Retinal pigment epithelial cell (primary cell): ENCODE measurements at places on chromosomes 12 and 14.

DNA sequence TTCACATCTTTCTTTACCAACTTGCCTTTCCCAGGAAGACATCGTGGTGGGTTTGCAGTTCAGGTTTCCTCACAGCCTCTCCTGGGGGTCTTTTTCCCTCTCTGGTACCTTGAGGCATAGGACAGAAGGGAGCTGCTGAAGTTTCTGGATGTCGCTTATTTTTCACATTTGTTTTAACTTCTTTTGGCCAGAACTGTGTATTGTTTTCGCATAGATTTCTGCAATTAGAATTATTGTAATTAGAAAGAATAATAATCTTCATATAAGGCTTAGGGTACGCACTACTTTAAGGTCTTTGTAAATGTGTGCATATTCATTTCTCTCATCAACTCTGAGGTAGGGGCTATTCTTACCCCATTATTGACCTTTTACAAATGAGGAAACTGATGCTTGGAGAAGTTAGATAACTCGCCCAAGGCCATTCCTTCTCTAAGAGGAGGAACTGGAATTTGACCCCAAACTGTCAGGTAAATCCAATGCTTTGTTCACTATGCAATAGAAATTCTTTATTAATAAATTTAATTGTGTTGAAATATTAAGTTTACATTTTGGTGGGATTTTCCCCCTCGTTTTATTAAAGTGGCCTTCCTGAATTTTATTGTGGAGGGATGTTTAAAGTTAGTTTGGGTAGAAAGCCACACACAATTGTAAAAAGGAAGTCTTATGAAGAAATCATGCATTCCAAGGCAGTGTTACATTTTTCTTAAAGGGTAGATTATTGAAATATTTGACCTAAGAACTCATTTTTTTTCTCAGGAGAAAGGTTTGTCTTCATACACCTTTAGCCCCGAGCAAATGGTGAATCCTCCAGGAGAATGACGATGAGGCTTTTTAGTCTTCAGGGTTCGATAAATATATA lies 12.1 kb upstream of the SLC38A2 start:
- DNase-seq: no peak

DNA sequence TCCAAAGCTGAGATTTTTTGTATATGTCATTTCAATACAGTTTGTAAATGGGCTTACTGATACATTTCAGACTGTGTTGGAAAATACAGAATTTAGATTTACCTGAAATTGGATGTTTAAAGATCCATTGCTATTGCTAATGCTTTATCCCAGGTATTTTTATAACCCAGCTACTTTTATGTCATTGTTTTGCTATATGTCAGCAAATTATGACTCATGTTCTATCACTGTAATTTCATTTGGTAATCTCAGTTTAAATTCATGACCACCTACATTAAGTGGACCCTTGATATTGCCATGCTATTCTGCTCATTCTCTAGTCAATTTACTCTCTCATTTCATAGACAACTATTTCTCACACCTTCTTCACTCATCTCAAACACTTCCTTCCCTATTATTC lies 281.2 kb downstream of the IPO8 start:
- DNase-seq: no peak

DNA sequence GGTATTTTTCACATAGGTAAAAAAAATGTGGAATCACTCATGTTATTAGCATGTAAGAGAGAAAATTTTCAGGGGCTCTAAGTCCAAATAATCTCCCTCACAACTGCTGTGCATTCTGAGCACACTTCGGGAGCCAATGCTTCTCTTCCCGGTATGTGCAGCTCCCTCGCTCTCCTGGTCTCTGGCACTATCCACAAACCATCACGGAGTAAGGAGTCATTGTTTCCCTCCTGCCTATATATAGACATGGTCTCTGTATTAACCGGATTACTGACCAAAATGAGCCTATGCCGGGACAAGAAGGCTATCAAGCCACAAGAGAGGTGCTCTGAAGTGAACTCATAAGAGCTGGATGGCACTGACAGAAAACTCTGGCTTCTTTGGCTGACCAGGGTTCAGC lies 13.4 kb downstream of the HECTD4 start:
- DNase-seq: no peak

DNA sequence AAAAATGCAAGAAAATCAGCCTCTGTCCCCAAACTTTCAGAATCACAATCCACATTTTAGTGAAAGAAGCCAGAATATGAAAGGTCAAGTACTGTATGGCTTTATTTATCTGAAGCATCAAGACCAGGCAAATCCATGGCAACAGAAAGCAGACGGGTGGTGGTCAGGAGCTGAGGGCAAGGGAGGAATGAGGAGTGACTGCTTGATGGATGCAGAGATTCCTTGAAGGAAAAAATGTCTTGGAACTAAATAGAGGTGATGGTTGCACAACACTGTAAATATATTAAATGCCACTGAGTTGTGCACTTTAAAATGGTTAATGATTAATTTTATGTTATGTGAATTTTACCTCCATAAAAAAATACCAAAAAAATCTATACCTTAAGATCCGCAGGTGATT lies 165.1 kb downstream of the GXYLT1 start:
- no peak for DNase-seq

- DNase-seq: no peak
These were observed 149.2 kb upstream of the SYT10 start for GRCh38 chr12:33588725-33589405.

GRCh38 chr12:67457778-67458665 lies 188.9 kb downstream of the CAND1 start:
- no peak for DNase-seq

- no peak for DNase-seq
These were observed 171.2 kb downstream of the ERC1 start for GRCh38 chr12:1162081-1162760.

DNA sequence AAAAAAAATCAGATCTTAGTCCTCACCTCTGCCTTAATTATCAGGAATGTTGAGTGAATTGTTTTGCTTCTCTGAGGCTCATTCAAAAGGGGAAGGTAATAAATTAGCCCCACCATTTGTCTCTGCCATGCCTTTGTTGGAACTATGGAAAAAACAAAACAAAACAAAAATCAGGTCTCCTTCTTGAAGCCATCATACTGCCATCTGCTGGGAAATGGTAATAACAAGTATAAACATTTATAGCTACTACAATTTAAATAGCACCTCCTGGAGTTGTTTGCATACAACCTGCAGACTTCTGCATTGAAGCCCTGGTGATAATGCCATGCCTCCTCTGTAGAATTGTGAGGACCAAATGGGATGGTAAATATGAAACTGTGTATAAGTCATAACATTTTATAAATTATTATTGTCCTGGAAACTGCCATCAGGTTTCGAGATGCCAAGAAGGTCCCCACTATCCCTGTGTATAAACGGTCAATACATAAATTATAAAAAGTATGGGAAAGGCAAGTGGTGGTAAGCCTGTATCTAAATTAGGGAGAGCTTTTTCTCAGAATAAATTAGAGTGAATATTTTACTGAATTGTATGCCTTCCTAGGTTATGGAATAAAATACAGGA lies 87.2 kb upstream of the FGD4 start:
- no peak for DNase-seq

- no peak for DNase-seq
These were observed 26.0 kb upstream of the TMTC2 start for GRCh38 chr12:82660541-82661325.

DNA sequence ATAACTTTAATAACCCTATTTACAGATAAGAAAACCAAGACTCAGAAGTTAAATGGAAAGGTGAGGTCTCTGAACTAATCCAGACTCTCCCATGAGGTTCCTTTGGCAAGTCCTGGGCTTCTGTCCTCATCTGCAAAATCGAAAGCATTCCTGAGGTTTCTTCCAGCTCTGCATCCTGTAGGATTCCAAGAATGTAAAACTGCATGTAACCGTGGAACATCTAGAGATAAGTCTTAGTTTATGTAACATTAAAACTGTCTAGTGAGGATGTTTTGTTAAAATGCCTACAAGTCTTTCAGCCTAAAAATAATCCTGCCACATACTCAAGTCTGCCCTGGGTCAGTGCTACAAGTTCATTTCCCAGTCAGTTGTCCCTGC lies 7.3 kb upstream of the ITFG2 start:
- DNase-seq: no peak

- no peak for DNase-seq
These were observed 62.1 kb downstream of the ZNF664 start for GRCh38 chr12:124035163-124035562.

DNA sequence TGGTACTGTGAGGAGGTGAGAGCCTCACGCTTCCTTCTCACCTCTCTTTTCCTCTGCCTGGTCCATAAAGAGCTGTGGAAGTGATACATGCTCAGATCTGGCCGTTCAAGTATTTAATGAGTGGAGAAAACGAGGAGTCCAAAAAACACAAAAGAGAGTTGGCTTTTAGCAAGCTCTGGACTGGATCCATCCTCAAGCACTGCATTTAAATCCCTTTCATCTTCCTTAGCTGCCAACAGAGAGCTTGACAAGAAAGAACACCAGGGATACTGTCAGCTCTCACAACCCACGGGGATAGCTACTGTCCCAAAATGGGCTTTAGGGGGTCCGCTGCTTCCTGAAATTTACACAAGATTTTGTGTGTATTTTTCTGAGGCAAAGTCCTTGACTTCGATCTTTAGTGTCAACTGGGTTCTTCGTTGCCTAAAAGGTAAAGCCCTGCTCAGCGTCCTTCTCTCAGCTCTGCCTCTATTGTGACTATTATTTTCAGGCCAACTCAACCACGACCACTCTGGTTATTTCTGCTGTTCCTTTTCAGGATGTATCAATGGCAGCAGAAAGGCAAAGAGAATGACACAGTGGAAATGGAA lies 120.9 kb downstream of the TMTC1 start:
- no peak for DNase-seq

- no peak for DNase-seq
These were observed 45.4 kb downstream of the EMP1 start for GRCh38 chr12:13241833-13242488.

DNA sequence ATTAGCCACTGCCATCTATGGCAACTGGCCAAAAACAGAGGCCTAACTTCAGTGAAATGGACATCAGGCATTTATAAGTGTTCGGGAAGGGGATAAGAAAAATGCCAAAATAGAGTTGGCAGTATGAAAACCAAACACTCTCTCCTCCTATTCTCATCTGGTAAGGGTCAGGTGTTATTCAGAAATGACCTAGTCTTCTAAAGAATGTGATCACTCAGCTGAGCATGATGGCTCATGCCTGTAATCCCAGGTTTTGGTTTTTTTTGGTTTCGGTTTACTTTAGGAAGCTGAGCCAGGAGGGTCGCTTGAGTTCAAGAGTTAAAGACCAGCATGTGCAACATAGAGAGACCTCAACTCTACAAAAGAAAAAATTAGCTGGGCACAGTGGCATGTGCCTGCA lies 170.3 kb downstream of the GRIN2B start:
- DNase-seq: no peak

GRCh38 chr14:77094672-77095284 lies 3.3 kb upstream of the CIPC start:
- no peak for DNase-seq
